ENCODE measurements at places on chromosomes 4 and X. TPM values are rescaled to one million over a fixed set of nuclear protein-coding genes. Genes with fewer than 3 reads are reported as not detected.

GRCh38 chrX:128818690-128819089 lies 704.6 kb downstream of the SMARCA1 start:
- DNase-seq, result no peak

Gene SPANXA1
- total RNA-seq, result not detected

GRCh38 chr4:107950746-107951540 lies 19.6 kb downstream of the CYP2U1 start:
- DNase-seq, result no peak

Gene FAM114A1
- total RNA-seq, result 9.9 TPM

Gene SPANXN2
- total RNA-seq, result not detected

- DNase-seq, result peak; percentile 31
Measured at GRCh38 chrX:51361251-51361650, 28.6 kb downstream of the NUDT10 start.

- DNase-seq, result no peak
Measured at GRCh38 chr4:177681902-177682301, 239.7 kb upstream of the AGA start.

- DNase-seq, result no peak
Measured at GRCh38 chr4:40454816-40455215, 119.7 kb downstream of the CHRNA9 start.

Gene CCDC158
- total RNA-seq, result 0.09 TPM

Gene DCAF4L1
- total RNA-seq, result 0.07 TPM

GRCh38 chrX:128396601-128397000 lies 344.4 kb upstream of the ACTRT1 start:
- no peak for DNase-seq

GRCh38 chr4:58144721-58145120 lies 1034.5 kb upstream of the IGFBP7 start:
- no peak for DNase-seq

DNA sequence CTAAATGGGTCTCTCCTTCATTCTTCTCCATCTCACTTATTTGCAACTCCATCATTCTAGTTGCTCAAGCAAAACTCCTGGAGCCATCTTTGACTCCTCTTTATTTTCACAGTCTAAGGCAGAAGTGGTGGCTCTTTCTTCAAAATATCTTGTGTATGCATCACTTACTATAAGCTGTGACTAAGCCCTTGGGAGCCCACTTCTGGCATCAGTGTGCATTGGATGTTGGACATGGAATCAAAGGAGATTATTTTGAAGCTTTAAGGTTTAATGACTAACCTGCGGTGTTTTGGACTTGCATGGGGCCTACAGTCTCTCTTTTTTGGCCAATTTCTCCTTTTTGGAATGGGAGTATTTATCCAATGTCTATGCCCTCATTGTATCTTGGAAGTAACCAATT lies 276.8 kb downstream of the SPOCK3 start:
- no peak for DNase-seq

All from H9 (cell line).